ENCODE measurements at places on chromosomes 16 and 17.

GRCh38 chr17:2054512-2055291 lies at the start of gene HIC1:
Gene HIC1 (plus strand): TSS chr17:2055103. CDS start chr17:2056691, 1,588 bp downstream.
- peak; percentile 61 for DNase-seq

DNA sequence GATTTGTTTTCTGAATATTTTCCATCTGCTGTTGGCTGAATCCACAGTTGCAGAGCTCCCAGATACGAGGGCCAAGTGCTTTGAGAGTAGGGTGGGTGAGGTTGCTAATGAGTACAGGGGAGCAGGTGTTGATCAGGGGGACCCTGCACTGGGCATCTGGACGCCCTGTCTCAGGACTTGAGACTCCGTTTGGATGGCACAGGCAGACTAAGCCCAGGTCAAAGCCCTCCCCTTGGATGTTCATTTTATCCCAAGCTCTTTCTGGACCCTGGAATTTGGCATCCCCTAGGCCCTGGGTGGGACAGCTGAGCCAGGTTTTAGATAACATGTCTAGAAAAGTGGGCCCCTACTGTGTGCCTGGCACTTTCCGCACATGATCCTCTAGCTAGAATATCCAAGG lies 12.1 kb downstream of the USP6 start:
- no peak for DNase-seq

DNA sequence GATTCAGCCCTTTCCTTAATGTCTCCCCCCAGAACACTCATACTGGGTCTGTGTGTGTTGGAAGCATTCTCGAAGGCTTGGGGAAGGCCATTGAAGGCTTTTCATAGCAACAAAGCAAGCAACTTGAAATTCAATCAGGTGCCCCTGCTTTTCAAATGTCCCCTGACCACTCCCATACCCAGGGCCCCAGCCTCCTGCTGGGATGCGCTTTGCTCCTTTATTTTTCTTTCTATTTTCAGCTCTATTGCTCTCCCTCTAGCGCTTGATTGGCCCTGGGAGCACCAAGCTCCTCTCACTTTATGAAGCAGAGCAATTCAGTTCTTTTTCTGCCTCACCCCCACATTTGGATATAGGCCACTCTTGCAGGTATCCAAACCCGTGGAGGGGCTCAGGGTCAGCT lies 92.0 kb downstream of the WSCD1 start:
- no peak for DNase-seq

- DNase-seq = peak; percentile 43
These were observed 5.6 kb downstream of the POLG2 start for GRCh38 chr17:64491034-64491860.

GRCh38 chr16:56935201-56935600 lies 3.3 kb downstream of the HERPUD1 start:
- DNase-seq = no peak

DNA sequence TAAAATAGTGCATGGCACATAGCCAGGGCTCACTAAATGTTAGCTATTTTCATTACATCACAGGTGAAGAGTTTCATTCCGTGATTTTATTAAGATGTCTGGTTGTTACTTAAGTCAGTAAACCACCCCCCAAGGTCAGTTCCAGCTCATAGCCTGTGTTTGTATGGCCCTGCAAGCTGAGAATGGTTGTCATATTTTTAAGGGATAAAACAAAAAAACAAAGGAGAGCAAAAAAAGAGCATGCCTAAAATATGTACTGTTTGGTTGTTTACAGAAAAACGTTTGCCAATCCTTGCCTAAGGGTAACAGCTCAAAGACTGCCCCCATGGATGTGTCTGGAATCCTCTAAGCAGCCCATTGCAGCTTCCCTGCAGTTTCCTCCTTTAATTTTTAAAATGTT lies 329.6 kb downstream of the CA10 start:
- no peak for DNase-seq

- DNase-seq = no peak
These were observed 1.8 kb downstream of the CD300C start for GRCh38 chr17:74543891-74544760.

GRCh38 chr17:66992911-66993442 lies 28.5 kb downstream of the CACNG4 start:
- no peak for DNase-seq

- no peak for DNase-seq
These were observed 4.7 kb downstream of the NUBP2 start for GRCh38 chr16:1787322-1788094.

GRCh38 chr16:66581246-66581952 lies 2.1 kb downstream of the CMTM2 start:
- peak; percentile 71 for DNase-seq

- peak; percentile 42 for DNase-seq
These were observed 64.0 kb downstream of the MYO18A start for GRCh38 chr17:29115961-29116803.

DNA sequence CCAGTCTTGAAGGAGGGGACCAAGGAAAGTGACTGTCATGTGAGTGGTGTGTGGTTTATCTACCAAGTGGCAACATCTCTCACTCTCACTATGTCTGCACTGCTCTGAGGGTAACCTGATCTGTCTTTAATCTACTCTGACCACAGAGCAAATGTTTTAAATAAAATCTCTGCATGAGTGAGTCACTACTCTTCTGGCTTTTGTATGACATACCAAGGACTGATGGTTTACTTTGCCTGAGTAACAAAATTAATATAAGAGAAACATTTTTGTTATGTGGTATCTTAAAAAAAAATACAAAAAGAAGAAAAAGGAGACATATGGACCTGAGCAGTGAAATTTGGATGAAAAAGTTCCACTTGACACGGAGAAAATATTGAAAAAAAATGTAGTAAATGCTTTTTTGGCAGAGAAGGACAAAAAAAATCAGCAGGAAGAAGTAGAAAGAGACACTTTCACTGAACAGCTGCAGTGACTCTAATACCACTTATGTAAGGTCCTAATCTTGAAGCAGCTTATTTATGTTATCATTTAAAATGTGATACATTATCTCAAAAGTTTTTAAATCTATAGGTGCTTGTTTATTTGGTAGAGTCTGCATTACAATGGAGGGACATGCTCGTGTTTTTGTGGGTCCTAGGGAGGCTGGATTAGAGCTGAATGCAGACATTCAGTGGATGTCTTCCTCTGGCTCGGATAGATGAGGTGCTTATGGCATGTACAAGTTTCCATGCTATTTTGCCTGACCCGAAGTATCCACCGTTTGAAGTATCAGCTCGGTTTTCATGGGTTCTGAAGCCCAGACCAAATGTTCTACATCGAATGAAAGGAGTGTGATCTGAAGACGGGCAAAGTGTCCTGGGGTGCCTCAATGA lies 240.7 kb downstream of the MAP2K6 start:
- DNase-seq = no peak

DNA sequence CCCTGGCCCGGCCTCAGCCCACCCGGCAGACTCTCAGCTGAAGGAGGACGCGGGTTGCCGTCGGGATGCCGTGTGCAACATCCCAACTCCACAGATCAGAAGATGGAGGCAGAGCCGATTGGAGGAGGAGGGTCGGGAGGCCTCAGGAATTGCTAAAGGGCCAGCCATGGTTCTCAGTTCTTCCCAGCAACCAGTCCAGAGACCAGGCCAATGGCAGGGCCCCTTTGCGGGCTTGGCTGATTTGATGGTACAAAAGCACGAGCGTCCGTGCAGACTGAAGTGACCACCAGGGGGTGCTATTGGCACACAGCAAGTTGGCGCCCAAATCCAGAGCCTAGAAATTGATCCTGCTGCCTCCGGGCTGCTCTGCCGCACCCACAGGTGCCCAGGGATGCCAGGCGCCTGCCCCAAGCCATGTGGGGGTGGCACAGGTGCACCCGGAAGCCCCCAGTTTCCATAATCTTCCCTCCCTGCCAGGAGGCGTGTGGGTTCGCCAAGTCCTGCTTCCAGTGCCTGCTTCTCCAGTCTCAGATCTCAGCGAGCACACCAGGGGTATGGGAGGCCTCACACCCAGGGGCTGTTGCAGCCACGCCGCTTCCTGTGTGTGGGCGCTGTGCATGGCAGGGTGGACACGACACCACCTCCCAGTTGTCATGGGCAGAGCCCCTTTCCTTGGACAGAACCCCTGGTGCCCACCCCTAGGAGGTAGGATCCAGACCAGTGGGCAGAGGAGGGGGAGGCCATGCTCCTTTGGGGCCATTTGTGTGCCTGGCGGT lies 7.1 kb upstream of the TEX19 start:
- peak; percentile 85 for DNase-seq

DNA sequence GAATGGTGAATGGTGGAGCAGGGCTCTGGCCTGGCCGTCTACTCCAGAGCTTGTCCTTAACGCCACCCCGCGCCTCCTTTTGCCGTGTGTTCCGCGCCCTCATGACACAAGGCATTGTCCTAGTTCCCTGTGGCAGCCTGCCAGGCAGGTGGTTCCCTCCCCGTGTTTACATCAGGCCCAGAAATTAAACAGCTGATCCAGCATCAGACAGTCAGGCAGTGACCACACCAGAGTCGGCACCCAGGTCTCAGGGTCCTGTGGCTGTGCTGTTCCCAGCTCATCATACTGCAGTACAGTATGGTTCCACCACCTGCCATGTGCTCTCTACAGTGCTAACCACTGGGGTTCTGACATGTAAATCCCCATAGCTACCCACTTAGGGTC lies 119.7 kb downstream of the RAB11FIP4 start:
- no peak for DNase-seq

- no peak for DNase-seq
These were observed 108.2 kb downstream of the VAT1L start for GRCh38 chr16:77896415-77897128.

DNA sequence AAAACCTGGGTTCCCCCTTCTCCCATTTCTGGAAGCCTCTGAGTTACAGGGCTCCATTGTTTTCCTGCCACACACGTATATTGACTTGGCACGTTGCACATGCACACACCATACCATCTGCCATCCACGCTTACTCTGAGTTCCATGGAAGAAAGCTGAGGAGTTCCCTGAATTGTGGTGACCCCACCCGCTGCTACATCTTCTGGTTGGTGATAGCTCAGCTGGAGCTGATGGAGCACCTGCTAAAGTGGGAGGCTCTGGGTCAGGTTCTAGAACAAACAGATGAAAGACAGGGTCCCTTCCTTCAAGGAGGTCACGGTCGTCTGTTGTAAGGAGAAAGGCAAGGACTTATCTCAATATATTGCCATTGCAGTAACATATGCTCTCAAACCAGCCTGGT lies 41.1 kb downstream of the TMEM11 start:
- DNase-seq = no peak
